ENCODE measurements at places on chromosomes 6 and 20. TPM values are rescaled to one million over a fixed set of nuclear protein-coding genes. Genes with fewer than 3 reads are reported as not detected.

Gene OXT
- total RNA-seq = not detected

Gene TRIM10
- total RNA-seq = not detected

Gene SLC32A1
- not detected for total RNA-seq

Gene TMEM151B
- not detected for total RNA-seq
